ENCODE measurements at places on chromosomes 1 and 21.

- no peak for DNase-seq
These were observed 226.0 kb downstream of the RPS6KC1 start for GRCh38 chr1:213277036-213277435.

DNA sequence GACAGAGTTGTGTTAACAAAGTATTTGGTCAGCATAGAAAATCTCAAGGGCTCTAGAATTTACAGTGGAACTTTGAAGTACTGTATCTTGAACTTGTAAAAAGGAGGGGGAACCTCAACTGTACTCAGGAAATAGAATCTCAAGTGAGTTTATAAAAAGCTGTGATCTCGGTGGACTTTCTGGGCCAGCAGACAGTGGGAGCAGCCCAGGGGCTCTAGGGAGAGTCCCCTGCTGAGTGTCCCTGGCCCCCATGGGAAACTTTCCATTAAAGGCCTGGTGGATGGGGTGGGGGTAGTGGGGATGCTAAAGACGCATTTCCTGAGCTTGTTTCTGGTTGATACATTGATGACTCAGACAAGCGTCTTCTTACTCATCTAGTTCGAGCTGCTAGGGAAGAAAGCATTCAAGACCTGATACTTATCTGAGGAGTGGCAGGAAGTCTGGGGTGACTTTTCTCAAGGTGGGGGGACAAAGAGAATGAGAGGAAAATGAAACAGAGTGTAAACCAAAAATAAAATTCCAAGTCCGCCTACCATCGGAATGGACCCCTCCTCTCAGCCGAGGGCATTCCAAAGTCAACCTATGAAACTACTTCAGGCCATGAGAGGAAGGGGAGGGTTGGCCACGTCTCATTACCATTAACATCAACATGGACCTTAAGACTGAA is 65.5 kb downstream of the NID1 start:
- DNase-seq = peak; percentile 83

DNA sequence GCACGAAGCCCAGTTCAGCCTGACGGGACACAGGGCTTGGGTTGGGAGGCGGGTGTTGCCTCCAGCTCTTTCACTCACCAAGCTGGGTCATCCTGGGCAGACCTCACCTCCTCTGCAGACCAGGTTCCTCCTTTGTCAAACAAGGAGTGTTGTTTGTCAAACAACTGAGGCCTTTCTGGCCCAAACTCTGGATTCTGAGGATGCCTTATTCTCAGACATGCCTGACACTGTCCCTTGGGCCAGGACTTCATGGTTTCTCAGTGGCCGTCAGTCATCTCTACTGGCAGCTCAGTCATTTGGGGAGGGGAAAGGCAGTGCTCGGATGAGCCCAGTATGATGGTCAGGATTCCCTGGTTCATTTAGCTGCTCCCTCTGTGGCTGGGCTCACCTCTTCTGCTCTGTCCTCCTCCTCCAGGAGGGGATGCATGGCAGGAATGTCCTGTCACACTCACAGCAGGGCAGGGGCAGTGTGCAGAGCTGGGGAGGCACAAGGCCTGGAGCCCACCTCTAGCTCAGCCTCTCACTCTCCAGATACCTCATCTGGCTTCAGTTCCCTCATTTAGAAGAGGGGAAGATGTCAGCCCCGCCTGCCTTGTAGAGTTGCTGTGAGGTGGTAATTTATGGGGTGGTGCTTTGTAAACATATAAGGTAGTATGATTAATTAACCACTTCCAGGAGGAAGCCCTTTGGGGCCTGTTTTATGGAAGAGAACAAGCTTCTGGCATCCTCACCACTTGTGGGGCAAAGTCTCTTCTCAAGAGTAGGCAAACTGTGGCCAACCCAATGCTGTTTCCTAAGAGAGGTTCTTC is 20.6 kb downstream of the SLC2A1 start:
- no peak for DNase-seq

DNA sequence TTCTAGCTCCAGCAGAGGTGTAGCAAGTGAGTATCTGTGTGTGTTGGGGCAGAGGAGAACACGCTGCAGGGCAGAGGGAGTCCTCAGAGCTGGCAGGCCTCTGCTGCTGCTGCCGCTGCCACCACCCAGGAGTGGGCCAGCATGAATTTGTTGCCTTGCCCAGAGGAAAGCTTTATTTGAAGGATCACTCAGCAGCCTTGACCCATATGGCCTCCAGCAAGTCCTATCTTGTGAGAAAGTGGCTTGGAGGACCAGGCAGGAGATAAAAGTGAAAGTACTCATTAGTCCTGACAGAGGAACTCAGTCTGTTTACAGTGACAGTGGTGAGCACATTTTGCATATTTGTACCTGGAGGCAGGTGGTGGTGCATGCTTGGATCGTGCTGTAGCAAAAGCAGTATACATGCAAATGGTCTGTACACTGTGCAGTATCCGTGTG is 3.1 kb downstream of the TRAF5 start:
- DNase-seq = no peak

- DNase-seq = no peak
These were observed 99.3 kb downstream of the RAVER2 start for GRCh38 chr1:64844175-64844574.

- no peak for DNase-seq
These were observed 6.8 kb upstream of the UTP25 start for GRCh38 chr1:209820986-209821385.
